ENCODE measurements at places on chromosomes 5 and 9. TPM values are rescaled to one million over a fixed set of nuclear protein-coding genes. Genes with fewer than 3 reads are reported as not detected.

CAVIN4 gene
- total RNA-seq = 0.52 TPM

B4GALT1 gene
- 107 TPM for total RNA-seq

BNC2 gene
- total RNA-seq = 21.5 TPM

MSMP gene
- not detected for total RNA-seq

ACSL6 gene
- 0.81 TPM for total RNA-seq

PFN3 gene
- not detected for total RNA-seq

GFPT2 gene
- total RNA-seq = 20.0 TPM

F2RL1 gene
- total RNA-seq = 16.8 TPM

C5orf63 gene
- 15.5 TPM for total RNA-seq

NR6A1 gene
- 5.0 TPM for total RNA-seq

TERT gene
- not detected for total RNA-seq

UNC5A gene
- total RNA-seq = not detected

C5orf58 gene
- total RNA-seq = not detected

SPINK4 gene
- total RNA-seq = not detected

CYSRT1 gene
- total RNA-seq = 1.9 TPM

SELENOP gene
- total RNA-seq = 87.8 TPM

CERT1 gene
- total RNA-seq = 51.7 TPM

ATG12 gene
- total RNA-seq = 35.4 TPM

STXBP1 gene
- 29.8 TPM for total RNA-seq

PCDHA1 gene
- total RNA-seq = not detected

ORM2 gene
- not detected for total RNA-seq

NMUR2 gene
- not detected for total RNA-seq

ZDHHC11 gene
- total RNA-seq = 39.5 TPM

SLC6A7 gene
- 0.10 TPM for total RNA-seq

ECM2 gene
- 16.3 TPM for total RNA-seq
